ENCODE measurements at places on chromosomes 3 and 15.

DNA sequence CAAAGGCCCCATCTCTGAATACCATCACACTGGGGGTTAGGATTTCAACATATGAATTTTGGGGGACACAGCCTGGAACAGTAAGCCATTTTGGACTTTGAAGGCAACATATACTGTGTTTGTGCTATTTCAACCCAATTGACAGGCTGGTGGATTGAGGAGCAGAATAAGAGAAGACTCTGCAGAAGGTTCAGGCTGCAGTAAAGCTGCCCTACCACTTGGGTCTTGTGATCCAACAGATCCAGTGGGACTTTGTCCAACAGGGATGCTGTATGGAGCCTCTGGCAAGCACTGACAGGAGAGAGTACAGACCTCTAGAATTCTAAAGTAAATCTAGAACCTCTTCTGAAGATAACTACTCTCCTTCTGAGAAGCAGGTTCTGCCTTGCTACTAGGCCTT is 1.1 kb upstream of the BCL2L10 start:
- no peak for DNase-seq

DNA sequence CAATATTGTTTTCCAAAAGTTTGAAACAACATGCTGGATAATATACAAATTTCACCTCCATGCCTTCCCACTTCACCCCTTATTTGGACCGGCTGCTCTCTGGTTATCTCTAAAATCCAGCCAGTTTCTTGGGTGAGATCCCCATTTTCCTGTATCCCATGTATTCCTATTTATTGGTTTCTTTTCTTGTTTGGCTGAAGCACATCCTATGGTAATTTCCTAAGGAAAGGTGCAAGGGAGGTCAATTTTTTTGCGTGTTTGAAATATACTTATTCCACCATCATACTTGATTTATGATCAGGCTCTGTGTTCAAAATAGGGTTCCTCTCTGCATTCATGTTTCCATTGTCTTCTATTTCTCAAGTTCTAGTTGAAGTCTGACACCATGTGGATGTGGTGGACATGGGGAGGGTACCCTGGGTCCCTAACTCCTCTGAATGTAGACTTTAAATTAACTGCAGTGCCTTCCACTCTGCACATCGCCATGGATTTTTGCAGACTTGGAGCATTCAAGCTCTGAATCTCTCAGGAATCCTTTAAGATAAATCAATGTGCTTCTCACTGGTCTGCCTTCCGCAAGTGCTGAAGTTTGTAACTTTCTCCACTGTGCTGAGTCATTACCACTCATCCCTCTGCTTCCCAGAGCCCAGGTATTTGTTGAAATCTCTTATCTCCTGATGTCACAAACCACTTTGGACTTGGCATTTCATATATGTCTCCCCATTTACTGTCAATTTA is 52.1 kb upstream of the TLE3 start:
- no peak for DNase-seq

DNA sequence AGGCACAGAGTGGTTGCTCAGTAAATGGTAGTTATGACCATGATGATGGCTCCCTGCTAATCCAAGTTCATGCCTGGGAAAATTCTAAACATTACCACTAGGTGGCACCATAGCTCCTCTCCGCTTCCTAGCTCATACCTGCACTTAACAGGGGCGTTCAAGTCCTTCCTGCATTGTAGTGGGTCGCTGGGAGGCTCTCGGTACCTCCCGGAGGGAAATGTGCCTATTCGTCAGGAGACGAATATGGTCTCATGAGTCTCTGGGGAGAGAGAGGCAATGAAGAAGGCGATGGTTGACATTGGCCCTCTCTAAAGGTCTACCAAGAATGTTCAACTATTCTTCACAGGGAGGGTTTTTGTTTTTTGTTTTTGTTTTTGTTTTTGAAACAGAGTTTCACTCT is 10.9 kb downstream of the MESP1 start:
- DNase-seq, result peak; percentile 68

- DNase-seq, result no peak
These were observed 187.3 kb downstream of the KCNAB1 start for GRCh38 chr3:156307704-156308103.

DNA sequence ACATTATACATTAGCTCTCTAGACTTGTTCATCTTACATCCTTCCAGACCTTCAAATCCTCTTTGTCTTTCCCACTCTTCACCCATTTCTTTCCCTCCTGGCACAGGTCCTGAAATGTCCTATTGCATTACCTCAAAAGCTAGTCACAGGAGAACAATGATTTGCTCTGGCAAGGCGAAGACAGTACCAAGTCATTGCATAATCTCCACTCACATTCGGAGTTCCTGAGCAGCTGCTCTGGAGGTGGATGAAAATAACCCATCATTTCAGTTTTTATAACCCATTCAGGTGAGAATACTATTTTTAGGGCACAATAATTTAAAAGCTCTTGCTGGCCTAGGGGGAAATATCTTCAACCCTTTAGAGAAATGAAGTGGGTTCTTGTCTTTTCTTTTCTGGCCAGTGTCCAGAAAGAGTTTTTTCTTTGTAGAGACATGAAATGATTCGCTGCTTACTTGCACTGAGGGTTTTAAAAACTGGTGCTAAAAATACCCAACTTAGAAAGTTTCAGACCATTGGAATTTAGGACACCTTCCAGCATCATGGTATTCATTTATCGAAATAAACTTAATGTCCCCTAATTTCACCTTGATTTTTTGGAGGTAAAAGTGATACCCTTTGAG is 23.4 kb upstream of the DYNC1LI1 start:
- DNase-seq, result no peak

DNA sequence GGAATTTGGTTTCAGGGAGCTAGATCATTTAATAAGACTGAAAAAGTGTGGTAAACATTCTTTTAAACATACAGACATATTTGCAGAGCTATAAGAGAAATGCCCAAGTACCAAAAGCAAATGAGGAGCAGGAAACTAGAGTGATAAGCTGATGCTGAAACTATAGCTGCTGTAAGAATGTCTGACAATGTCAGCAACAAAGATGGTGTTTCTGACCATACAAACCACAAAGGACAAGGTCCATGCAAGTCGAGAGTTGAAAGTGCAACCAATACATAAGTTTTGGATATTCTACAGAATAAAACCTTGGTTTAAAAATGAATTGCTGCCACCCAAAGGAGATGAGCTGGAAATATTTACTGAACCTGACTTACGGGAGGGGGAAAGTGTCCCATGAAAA is 610.2 kb downstream of the TBL1XR1 start:
- no peak for DNase-seq

- DNase-seq, result no peak
These were observed 228.4 kb downstream of the ITPR1 start for GRCh38 chr3:4721511-4721911.

GRCh38 chr3:107870096-107870495 is 220.7 kb downstream of the CD47 start:
- no peak for DNase-seq

DNA sequence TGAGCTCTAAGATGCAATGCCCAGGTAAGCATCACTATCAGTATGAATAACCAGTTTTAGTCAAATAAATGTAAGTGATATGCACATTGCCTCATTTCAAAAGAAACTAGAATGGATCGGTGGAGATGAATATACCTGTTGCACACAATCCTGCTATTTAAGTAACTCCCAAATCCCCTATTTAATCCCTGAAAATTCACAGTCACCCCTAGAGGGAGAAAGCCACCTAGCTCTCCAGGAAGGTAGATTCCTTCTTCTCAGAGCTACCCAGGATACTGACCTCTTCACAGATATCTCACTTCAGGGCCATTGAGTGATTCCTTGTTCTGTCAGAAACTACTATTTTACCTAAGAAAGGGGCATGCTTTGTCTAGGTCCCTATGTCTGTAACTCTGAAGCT is 11.7 kb downstream of the LSAMP start:
- DNase-seq, result no peak

DNA sequence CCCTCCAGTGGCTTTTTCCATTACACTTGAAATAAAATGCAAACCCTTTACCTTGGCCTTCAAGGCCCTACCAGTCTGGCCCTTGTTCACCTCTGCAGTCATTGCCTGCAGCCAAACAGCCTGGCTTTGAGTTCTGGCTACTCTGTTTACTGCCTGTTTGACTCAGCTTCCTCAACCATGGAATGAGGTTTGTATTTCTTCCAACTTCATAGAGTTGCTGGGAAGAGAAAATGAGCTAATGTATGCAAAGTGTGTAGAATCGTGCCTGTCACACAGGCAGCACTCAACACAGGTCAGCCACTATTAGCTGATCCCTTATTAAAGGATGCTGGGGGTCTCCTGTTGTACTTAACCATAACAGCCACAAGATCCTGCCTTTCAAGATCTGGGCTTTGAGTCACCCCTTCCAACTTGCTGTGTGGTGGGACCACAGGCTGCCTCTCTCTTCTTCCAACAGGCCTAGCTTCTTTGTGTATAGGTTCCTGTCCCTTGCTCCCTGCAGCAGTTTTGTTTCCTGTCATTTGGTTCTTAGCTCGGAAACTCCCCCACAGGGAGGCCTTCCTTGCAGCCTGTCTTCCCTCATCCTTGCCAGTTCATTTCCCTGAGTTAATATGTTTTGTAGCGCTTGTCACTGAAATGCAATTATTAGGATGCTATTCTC is 6.4 kb downstream of the MED12L start:
- no peak for DNase-seq

DNA sequence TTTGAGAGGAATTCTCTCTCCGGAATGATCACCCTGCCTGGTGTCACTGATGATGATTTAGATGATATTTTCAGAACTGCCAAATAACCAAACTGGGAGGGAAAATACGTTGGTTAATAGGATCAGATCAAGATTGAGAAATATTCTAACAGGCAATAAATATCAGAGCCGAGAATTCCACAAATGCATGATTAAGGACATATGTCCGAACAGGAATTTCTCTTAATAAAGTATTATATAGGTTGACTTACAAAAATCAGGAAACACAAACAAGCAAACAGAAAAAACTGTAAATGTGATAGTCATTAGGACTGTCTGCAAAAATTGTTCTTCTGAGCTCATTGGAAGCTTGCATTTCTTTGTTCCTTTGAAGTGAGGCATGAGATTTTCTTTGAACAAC is 75.1 kb upstream of the PHLDB2 start:
- no peak for DNase-seq

DNA sequence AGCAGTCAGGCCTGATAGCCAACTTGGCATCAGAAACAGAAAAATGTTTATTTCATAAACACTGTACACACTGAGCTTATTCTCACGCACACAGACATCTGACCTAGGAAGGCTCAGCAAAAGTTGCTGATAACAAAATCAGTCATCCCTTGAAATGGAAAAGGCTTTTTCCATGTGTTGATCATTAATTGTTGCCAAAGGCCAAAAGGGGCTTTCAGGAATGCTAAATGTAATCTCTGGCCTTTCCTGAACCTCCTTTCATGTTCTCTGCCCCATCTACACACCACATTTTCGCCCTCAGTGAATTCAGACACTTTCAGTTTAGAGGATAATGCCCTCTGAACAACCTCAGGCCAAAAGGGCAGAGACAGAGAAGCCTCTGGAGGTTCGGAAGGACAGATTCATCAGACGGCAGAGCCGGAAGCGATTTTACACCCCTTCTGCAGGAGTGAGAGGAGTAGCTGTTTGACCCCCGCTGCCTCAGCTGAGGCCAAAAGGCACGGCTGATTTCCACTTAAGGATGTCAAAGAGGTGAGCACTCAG is 14.5 kb downstream of the RTP4 start:
- DNase-seq, result no peak

DNA sequence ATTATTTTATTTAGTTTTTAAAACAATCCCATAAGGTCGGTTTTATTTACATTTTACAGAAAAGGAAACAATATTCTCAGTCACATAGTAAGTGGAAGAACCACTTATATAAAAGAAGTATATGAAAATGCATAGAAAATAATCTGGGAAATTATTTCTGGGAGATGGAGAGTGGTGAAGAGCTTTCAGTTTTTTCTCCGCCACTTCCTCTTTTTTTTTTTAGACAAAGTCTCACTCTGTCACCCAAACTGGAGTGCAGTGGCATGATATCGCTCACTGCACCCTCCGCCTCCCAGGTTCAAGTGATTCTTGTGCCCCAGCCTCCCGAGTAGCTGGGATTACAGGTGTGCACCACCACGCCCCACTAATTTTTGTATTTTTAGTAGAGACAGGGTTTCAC is 21.2 kb downstream of the RAD51 start:
- DNase-seq, result no peak

DNA sequence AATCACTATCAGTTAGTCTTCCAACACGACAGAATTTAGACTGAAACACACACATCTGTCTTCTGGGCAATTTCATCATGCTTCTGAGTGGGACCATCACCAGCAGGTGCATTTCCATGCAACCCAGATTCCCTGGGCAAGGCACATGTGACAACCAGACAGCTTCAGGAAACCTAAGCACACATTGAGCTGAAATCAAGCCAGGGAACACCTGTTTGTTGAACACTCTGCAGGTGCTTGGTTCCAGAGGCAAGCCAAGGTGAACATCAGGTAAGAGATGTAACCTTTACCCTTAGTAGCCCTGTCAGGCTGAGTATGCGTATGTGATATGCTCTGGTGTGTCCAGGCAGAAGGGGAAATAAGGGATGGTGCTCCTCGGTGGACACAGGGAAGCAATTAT is 3.3 kb upstream of the PSMD2 start:
- no peak for DNase-seq

DNA sequence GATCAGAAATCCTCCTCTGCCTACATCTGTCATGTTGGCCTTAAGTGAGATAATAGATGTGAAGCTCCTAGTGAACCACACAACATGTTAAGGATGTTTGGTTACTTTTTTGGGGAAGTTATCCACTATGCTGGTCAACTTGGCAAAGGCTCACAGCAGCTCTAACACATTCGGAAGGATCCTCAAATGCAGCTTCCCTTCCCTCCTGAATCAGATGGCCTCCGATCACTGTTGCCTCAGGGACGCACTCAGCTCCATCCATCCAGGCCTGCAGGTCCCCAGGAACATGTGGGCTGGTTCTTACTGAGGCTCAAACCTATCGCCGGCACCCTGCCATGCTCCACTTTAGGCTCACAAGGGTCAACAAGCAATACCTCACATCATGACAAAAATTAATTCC is 67.9 kb downstream of the CORO2B start:
- no peak for DNase-seq

GRCh38 chr3:46889381-46890110 is 12.0 kb downstream of the PTH1R start:
- DNase-seq, result no peak

- DNase-seq, result no peak
These were observed 196.5 kb upstream of the ZPLD1 start for GRCh38 chr3:102238362-102238761.

DNA sequence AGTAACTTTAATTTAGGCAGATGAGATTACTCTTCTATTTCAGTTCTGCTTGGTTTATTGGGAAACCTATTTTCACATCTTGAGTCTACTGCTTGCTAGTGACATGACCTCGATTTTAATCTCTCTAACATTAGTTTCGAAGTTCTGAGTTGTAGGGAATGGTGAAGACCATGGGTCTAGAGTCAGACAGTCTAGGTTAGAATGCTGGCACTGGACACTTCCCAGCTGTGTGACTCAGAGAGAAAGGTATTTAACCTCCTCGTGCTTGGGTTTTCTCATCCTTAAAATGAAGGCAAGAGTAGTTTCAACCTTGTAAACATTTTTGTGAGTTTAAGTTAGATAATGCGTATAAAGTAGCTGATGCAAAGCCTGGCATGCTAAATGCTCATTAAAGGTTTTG is 422.1 kb downstream of the GRM7 start:
- no peak for DNase-seq

GRCh38 chr3:5769825-5770224 is 582.3 kb downstream of the EDEM1 start:
- DNase-seq, result no peak

- DNase-seq, result no peak
These were observed 9.2 kb downstream of the TM4SF1 start for GRCh38 chr3:149368201-149368673.

Measured in BE2C (cell line).